ENCODE measurements at places on chromosomes 1 and 21. TPM values are rescaled to one million over a fixed set of nuclear protein-coding genes. Genes with fewer than 3 reads are reported as not detected.

GRCh38 chr1:179247923-179248322 is 18.4 kb upstream of the ABL2 start:
- no peak for DNase-seq

The VANGL2 gene
- total RNA-seq, result not detected

The ATP6V1G3 gene
- not detected for total RNA-seq

The LMX1A gene
- total RNA-seq, result not detected

Measured in fibroblast of lung (primary cell).